ENCODE measurements at places on chromosomes 5 and 9.

GRCh38 chr9:81424431-81424830, 264.9 kb downstream of the TLE1 start:
- DNase-seq: no peak

DNA sequence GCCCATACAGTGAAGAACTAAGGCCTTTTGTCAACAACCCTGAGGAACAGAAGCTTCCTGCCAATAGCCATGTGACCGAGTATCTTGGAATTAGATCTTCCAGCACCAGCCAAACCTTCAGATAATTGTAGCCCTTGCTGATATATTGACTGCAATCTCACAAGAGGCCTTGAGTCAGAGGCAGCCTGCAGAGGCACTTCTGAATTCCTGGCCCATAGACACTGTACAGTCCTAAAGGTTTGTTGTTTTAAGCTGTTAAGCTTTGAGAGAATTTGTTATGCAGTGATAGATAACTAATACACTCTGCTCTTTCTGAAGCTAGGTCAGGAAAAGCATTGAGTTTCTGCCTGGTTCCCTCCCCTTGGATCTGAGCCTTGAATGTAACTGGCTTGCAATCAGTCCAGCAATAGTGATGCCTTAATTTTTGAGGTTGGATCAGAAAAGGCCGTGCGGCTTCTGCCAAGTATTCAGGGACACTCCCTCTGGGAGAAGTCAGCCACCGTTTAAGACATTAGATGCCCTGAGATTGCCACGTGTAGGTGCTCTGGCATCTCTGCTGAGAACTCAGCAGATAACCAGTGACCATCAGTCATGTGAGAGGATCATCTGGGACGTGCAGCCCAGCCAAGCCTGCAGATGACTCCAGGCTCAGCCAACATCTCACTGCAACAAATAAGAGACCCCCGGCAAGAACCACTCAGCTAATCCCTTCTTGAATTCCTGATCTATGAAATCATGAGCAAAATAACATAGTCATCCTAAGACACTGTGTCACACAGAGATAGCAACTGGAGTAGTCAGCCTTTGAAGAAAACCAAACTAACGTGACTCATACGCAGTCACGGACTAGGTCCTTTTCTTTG, 126.8 kb upstream of the STC2 start:
- peak; percentile 99 for DNase-seq

GRCh38 chr5:147148715-147149114, 86.1 kb upstream of the STK32A start:
- no peak for DNase-seq

DNA sequence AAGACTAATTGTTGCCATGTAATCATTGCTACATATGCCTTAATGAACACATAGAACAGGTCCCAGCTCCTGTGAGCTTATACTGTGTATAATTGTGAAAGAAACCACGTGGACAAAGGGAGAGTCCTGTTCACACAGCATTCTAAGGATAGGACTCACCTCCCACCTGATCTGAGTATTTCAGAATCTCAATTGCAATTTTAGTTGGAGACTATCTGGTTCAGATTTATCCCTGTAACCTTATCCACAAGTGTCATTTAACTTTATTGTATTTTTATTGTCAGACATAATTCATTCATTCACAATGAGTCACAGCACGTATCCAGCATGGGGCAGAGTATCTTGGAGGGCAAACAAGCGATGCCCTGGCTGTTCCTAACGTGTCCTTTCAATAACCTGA, 448.3 kb downstream of the NTRK2 start:
- no peak for DNase-seq

DNA sequence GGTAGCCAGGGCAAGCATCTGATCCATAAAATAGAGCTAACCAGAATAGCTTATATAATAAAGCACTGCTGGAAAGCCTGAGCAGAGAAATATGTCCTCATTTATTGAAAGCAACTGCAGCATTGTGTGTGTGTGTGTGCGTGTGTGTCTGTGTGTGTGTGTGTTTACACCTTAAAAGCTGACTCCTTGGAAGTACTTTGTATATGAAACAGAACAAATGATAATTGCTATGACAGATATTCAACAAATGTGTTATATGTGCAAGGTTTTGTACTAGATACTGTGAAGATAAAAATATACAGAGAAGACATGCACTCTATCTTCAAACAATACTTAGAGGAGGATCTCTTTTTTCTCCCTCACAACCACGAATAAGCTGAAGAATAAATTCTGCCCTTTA, 22.0 kb upstream of the IFNE start:
- DNase-seq: no peak

- DNase-seq: no peak
Measured at GRCh38 chr9:22975951-22976350, 529.3 kb downstream of the DMRTA1 start.

DNA sequence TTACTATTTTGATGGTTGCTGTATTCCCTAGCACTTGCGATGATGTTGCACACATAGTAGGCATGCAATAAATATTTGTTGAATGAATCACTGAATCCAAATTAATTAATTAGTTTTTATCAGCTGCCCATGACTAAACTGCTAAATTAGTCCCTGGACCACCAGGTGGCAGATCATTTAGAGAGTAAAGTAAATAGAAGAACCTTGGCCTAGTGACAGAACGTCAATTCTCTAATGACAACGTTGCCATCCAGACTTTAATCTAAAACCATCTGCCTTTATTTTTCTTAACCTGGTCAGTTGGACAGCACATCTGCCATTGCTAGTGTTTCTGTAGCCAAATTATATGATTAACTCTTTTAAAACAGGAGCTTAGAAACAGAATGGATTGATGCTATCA, 457.5 kb downstream of the KIF4B start:
- no peak for DNase-seq

- DNase-seq: peak; percentile 33
Measured at GRCh38 chr5:123785162-123786071, 273.4 kb downstream of the CSNK1G3 start.

DNA sequence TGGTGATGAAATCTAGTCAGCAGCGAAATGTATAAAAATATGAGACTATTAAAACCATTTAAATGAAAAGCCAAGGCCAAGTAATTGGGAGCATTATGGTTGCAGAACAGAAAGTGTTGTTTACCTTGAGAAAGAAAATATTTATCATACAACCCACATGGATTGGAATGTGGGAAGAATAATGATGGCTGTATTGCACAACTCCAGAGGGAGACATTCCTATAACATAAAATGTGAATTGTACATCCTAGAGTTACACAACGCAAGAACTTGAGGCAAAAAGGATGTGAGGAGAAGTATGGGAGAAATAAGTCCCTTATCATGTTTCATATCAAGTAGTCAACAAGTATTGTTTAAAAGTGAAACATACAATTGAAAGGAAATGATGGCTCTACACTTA, 1014.0 kb upstream of the SEMA6A start:
- no peak for DNase-seq

- no peak for DNase-seq
Measured at GRCh38 chr5:127820910-127821553, 117.8 kb downstream of the CCDC192 start.

DNA sequence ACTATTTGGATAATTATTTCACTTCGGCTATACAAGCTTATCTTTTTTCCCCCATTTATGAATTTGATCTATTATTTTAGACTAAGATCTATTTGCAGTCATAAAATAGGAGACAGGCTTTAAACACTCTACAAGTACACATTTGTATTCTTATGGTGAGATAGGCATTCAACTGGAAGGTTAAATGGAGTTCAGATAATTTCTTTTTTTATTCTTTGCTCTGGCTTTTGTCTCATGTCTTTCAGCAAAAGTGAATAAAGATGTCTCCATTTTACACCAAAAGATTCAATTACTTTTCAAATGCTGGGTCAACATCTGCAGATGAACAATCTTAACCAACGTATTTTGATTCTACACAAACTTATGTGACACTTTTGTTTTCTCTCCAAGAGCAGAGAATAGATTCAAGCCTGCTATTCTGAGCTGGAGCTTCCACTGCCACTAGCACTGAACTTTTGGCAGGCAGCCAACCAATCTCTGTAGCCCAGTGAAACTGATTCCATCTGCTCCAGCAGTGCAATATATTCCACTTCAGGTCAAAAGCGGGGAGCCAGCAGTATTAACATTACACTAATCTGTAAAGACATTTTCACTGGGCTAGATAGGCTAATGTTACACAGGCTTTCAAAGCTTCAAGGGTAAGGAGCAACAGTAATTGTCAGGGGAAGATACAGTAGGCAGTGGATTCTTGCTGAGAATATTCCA, 452.0 kb upstream of the ZNF608 start:
- peak; percentile 58 for DNase-seq

GRCh38 chr9:121319383-121319780, 50.7 kb downstream of the STOM start:
- no peak for DNase-seq

DNA sequence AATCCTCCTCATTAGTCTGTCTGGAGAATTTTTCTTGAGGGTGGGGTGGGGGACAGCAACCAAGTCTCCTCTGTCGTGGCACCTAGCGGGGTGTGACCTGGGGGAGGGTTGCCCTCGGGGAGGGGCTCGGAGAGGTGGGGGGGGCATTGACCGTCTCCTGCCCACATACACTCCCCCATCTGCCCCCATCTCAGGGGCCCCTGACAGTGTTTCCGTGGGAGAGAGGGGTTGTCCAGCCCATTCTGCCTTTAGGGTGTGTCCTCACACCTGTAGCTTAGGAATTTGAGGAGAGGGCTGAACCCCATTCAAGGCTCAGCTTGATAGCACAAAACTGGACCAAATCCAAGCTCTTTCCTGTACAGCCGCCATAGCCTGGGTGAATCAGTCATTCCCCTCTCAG, 5.9 kb upstream of the CXXC5 start:
- no peak for DNase-seq

DNA sequence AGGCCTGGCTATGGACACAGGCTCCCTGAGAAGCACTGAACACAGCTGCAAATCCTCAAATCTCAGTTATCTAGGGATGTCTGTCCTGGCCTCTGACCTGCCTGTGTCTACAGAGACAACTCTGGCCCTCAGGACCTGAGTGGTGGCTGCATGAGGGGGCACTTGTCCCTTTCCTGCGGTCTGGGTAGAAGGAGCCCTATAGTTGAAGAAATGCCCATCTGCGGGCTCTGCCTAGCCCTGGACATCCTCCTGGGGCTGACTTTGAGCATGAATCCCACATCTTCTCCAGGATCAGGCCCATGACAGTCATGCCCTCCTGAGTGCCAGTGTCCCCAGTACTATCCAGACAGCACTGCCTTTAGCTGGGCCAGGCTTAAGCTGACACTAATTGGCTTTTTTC, 10.0 kb downstream of the DNAJB5 start:
- DNase-seq: no peak

GRCh38 chr5:132046880-132047299, 13.6 kb upstream of the IL3 start:
- DNase-seq: no peak

GRCh38 chr5:83740741-83741140, 20.1 kb upstream of the HAPLN1 start:
- DNase-seq: no peak

DNA sequence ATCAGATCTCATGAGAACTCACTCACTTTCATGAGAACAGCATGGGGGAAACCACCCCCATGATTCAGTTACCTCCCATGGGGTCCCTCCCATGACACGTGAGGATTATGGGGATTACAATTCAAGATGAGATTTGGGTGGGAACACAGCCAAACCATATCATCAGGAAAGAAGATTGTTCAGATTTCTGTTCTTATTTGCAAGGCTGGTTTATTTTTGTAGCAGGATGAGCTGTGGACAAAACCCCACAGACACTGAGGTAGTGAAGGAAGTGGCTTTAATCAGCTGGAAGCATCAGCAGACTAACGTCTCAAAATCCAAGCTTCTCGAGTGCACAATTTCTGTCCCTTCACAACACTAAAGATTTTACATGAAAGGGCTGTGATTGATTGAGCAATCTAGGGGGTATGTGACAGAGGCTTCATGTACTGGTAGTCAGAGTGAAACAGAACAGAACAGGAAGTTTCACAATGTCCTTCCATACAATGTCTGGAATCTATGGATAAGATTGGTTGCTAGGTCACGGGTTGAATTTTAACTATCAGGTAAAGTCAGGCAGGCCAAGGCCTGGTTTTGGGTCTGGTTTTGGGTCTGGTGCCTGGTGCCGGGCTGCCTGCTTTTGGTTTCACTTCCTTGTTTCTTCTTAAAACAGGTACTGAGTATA, 91.3 kb upstream of the ZNF366 start:
- DNase-seq: no peak

- DNase-seq: no peak
Measured at GRCh38 chr9:71966601-71967000, 55.2 kb downstream of the C9orf85 start.

DNA sequence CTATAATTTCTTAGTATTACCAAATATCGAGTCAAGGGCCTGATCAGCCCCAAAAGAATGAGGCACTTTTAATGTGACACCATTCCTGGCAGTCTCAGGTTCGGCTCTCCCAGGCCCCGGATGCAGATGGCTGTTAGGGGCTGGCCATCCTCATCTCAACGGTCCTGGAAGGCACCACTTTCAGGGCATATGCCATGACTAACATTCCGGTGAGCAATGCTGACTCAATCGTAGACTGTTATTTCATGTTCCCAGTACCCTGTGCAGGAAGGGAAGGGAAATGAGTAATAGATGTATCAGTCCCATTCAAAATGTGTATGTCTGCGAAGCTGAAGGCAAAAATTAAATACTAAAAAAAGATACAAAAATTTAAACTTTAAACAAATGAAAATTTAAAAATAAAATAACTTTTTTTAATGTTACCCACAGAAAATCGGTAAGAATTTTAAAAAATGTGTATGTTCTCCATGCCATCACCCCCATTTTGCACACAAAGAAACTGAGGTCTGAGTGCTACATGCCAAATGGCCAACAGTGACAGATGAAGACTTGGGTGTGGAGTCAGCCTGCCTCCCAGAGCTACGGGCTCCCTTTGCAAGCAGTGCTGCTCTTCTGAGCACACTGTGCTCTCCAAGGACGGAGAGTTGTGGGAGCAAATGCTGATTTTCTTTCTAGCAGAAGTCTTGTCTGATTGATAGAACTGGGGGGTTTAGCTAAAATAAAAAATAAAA, 79.0 kb downstream of the GLDC start:
- peak; percentile 87 for DNase-seq

DNA sequence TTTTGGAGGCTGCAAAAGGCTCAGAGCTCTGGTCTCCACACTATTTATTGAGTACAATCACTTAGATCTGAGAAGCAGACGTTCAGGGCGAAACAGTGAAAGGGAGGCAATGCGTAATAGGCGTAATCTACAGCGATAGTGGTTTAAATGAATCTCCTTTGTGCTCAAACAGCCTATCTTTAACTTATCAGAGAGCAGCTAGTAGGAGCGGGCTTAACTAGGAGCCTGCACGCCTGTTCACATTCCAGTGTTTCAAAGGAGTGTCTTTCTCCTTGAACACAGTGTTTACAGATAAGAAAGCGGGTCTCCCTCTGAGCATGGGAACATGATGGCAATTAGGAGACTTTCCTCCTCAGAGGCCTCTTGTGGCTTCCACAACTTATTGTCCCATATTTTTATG, 49.4 kb downstream of the AP3B1 start:
- DNase-seq: no peak

Measured in amniotic stem cell (primary cell).